CD4-positive, alpha-beta T cell (primary cell): ENCODE measurements at places on chromosomes 1 and 21.

DNA sequence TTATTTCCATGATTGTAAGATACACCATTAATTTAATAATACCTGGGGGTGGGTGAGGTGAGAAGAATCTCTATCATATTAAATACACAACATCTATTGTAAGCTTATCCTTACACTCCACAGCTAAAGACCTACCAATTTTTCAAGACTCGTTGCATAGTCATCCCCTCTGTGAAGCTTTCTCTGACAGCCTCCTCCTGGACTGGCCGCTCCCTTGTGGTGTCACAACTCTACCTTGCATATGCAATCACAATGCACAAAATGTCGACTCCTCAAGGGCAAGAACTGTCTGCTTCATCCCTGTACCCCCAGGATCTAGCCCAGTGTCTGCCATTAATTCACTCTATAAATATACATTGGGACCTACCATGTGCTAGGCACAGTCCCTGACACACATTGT, 2.4 kb upstream of the PTGFRN start:
- no peak for DNase-seq

GRCh38 chr1:204974327-204974726, 68.7 kb upstream of the CNTN2 start:
- no peak for DNase-seq

DNA sequence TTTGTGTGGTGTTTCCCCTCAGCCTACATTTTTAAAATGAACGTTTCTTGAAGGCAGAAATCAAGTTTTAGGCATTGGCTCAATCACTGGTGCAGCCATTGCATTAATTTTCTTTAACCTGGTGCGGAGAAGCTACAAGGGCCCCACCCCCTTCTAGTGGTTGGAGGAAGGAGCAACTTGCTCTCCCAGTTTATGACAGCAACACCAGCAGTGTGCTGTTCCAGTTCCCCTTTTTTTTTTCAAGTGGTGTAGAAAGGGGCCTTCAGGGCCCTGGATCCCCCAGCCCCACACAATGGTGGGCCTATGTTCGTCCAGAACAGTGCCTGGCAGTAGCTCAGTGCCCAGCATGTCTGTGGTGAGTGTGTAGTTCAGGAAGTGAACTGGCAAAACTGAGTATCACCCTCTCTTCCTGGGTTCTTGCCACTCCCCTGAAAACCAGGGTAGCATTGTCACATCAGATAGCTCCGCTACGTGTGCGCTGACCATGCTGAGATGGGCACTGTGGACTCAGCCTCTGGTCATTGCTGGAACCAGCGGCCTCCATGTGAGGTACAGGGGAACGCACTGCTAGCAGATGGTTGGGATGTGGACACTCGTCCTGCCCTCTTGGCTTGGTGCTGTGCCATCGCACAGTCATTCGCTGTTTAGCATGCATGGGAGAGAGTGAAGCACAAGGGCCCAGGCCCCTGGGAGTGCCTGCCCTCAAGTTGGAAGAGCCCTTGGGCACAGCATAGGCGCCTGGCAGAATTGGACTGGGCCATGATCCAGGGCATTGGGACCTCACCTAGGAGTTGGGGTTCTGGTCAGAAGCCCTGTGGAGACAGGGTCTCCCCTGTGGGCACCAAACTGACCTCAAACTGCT, 7.2 kb downstream of the ARF1 start:
- DNase-seq, result peak; percentile 4

- DNase-seq, result no peak
Observed at GRCh38 chr1:160885042-160885441, at the start of gene ITLN1. Gene ITLN1 (minus strand): TSS chr1:160885180. CDS start chr1:160884877, 303 bp downstream.

GRCh38 chr1:233916706-233917105, 12.2 kb downstream of the SLC35F3 start:
- DNase-seq, result no peak

DNA sequence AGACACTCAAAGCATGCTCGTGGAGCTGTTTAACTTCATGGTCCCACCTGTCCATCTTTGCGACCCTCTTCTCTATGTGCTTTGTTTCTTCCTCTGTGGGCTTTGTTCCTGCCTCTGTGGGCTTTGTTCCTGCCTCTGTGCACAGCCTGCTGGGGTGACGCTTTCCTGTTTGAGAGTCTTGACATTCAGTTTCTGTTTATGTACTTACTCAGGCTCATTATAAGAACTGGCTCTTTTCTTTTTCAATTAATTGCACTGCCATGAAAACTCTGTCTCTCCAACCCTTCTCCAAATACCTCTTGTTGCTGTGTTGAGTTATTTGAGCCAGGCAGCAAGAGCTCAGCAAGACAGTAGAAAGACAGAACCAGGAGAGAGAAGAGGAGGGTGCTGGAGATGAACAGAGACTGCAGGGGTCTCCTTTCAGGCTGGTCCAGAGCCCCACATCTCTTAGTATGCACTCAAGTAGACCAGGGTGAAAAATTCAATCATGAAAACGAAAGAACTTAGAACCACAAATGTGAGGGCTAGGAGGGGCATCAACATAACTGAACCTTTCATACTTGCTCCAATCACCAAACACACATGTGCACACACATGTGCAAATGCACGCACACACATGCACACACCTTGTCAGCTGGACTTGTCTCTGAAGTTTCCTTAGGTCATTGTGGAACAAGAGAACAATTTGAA, 88.3 kb upstream of the SGIP1 start:
- peak; percentile 58 for DNase-seq

- no peak for DNase-seq
Observed at GRCh38 chr1:183635099-183635605, 431 bp downstream of the ARPC5 start.

GRCh38 chr1:59699227-59699847, 115.4 kb upstream of the HOOK1 start:
- no peak for DNase-seq

GRCh38 chr21:37072274-37072987, 440 bp downstream of the PIGP start:
- no peak for DNase-seq

GRCh38 chr1:226960944-226961765, 21.1 kb downstream of the COQ8A start:
- no peak for DNase-seq

DNA sequence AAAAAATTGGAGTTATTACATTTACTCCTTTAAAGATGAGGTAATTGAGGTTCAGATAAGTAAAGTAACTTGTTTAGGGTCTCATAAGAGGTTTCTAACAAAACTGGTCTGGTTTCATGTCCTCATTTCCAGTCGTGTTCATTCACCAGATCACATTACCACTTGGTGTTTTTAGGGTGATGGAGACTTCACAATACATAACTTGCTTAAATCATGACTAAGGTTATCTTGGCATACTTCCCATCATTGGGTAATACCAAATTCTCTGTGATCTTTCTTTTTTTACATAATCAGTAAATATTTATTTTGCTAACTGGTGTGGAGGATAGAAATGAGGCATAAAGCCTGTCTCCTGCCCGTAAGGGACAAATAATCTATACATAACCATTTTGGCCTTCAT, 31.6 kb upstream of the RPTN start:
- DNase-seq, result no peak

DNA sequence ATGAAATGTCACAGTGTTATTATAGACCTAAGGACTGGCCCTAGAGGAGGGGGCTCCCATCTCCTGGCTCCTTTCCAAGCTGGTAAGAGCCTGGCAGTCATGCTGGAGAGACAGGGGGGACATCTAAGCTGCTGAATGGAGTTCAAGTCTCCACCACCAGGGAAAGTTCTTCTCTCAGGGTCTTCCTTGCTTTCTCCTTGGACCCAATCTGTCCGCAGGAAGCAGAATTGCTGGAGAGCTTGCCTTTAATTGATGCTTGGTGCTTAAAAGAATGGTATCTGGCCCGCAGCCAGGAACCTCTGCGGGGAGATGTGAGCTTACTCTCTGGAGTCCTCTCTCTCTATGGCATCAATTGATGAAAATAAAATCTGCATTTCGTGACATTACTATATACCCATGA, 25.1 kb downstream of the IRF2BP2 start:
- no peak for DNase-seq

GRCh38 chr1:7570311-7570710, 200.8 kb upstream of the VAMP3 start:
- no peak for DNase-seq

DNA sequence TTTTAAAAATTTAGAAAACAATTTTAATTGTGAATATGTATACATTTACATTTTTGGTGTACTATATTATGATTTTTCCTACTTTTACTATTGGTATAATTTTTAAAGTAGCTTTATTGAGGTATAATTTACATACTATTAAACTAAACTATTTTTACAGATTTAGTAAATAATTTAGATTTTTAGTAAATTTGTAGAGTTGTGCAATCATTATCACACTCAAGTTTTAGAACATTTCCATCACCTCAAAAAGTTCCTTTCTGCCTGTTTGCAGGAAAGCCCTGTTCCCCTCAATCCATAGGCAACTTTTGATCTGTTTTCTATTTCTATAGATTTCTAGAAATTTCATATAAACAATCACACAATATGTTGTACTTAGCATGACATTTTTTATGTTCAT, 8.2 kb downstream of the PHTF1 start:
- DNase-seq, result no peak

DNA sequence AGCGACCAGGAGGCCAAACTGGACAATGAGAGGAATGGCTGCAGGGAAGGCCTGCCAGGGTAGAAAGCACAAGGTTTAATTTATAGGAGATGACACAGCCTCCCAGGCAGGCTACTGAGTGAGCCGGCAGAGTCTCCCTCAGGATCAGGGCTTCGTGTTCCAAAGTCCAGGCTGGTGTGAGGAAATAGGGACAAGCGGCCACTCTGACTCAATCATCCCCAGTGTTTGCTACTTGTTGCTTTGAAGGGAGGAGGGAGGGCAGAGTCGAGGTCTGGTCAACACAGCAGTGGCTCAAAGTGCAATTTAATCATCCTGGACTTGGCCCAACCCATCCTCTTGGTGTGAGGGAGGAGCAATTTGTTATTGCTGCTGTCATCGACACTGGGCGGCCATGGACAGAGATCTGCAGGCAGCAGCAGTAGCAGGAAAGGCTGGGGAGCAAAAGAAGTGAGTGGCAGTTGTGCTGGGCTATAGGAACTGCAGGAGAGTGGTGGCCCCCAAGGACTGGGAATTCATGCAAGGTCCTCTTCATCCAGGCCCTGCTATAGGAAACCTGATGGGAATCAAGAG, 27.5 kb downstream of the TBX15 start:
- DNase-seq, result no peak

DNA sequence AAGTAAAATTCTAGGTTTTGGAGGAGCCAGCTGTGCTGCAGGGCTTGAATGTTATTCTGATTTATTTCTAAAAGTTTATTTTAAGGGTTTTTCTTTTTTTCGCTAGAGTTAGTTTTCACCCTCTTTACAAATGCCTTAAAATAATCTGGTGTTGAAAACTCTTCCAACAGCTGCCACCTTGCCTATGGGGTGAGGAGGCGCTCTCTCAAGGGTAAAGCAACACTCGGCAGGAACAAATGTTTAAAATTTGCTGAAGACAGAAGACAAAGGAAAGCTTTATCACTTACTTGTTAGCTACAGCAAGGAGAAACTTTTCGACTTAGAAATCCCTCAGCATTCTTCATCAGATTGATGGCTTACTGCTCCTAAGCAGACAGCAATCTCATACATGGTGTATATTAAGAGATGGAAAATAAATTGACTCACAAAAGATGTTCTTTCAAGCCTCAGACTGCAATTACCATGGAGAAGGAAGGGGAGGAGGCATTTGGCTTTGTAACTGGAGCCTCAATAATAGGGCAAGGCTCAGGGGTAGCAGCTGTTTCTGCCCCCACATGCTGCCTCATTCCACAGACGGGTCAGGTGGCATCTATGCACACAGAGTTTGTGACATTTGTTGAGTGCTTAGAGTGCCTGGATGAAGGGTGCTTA, 79.8 kb upstream of the RALGPS2 start:
- DNase-seq, result no peak

- no peak for DNase-seq
Observed at GRCh38 chr1:11680270-11681070, 478 bp downstream of the MAD2L2 start.

- no peak for DNase-seq
Observed at GRCh38 chr1:202616355-202616915, 93.8 kb downstream of the SYT2 start.

GRCh38 chr1:232655028-232655745, 25.3 kb upstream of the SIPA1L2 start:
- no peak for DNase-seq

DNA sequence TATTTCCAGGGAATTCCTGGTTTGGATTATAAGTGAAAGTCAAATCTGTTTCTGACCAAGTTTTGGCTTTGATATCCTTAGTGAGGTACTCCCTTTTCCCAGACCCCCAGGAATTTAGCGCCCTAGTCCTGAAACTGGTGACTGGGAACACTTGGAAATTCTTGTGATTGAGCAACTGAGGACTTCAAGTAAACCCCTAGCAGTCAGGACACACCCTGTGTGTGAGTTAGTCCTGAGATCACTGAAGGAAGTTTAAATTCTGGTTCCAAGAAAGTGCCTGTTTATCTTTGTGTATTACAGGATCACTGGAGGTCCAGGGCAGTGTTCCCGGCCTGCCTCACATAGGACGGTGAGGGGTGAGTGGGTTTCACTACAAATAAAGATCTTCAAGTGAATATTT, 95.1 kb upstream of the F3 start:
- no peak for DNase-seq

- DNase-seq, result peak; percentile 58
Observed at GRCh38 chr21:42593007-42593814, 60.2 kb upstream of the PDE9A start.

DNA sequence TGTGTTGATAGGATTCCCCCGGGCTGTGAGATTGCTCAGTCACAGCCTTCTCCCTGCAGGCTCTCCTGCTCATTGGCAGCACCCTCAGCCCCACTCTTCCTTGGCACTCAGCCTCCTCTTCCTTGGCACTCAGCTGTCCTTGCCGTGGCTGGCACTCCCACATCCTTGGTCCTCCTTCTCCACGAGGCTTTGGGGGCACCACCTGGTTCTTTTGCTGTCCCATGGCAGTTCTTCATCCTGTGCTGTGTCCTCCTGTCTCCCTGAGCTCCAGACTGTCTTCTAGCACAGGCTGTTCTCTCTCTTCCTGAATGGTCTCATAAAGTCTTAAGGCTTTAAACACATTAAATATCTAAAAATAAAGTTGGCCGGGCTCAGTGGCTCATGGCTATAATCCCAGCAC, 27.0 kb downstream of the PKNOX1 start:
- DNase-seq, result no peak

GRCh38 chr1:79044974-79045650, 38.6 kb upstream of the ADGRL4 start:
- no peak for DNase-seq
